ENCODE measurements at places on chromosomes 4 and X. TPM values are rescaled to one million over a fixed set of nuclear protein-coding genes. Genes with fewer than 3 reads are reported as not detected.
A peak's percentile ranks its signal among the peaks of the same experiment; 100 is the strongest.

- no peaks in the 10 kb centered on the region for H3K36me3 ChIP-seq
- H3K27me3 ChIP-seq, result no peaks in the 10 kb centered on the region
- no peak overlapping the region for H3K4me3 ChIP-seq
- no peak for DNase-seq
Measured at GRCh38 chr4:156521631-156522030, 450.0 kb downstream of the PDGFC start.

GRCh38 chr4:35342833-35343232 is 901.5 kb downstream of the ARAP2 start:
- DNase-seq, result no peak
- H3K36me3 ChIP-seq, result no peaks in the 10 kb centered on the region
- no peak overlapping the region for H3K4me3 ChIP-seq
- H3K27me3 ChIP-seq, result no peaks in the 10 kb centered on the region
- no peaks in the 10 kb centered on the region for H3K4me1 ChIP-seq

GRCh38 chrX:103780336-103781061 is 3.9 kb downstream of the PLP1 start:
- DNase-seq, result no peak
- H3K27ac ChIP-seq, result no peak overlapping the region
- no peaks in the 10 kb centered on the region for H3K4me1 ChIP-seq
- H3K36me3 ChIP-seq, result no peaks in the 10 kb centered on the region
- H3K4me3 ChIP-seq, result no peak overlapping the region
- H3K27me3 ChIP-seq, result no peaks in the 10 kb centered on the region

DNA sequence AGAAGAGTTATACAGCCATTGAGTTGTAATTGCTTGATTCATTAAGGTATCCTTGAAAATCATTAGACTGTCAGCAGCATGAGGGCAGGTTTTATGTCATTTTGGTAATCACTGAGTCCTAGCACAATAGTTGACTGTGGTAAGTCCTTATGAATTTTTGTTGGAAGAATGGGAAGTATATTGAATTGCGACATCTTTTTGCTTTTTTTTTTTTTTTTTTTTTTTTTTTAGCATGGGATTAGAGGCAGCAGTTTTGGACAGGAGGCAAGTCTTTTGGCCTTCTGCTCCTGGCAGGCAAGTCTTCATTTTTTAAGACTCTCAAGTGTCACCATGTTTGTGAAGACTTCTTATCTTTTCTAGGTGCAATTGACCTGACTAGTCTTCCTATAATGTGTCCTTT is 29.7 kb downstream of the PRRG1 start:
- no peaks in the 10 kb centered on the region for H3K4me1 ChIP-seq
- H3K27me3 ChIP-seq, result no peaks in the 10 kb centered on the region
- no peaks in the 10 kb centered on the region for H3K36me3 ChIP-seq
- DNase-seq, result no peak

DNA sequence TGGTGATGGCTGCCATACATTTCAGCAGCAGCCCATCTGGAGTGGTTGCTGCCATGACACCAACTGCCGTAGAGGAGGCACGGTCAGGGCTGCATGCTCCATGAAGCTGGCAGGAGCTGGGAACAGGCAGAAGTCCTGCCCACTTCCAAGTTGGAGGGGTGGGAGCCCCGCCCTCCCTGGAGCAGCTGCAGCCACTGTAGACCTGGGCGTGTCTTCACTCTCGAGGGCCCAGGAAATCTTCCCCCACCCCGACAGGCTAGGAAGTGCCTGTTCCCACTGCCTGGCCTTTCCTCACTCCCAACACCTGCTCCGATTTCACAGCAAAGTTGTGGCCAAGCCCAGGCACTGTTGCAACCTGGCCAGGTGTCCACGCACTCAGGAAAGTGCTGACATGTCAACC is 42.3 kb downstream of the NALF2 start:
- H3K4me3 ChIP-seq, result no peak overlapping the region
- H3K4me1 ChIP-seq, result no peaks in the 10 kb centered on the region
- no peaks in the 10 kb centered on the region for H3K27me3 ChIP-seq
- H3K27ac ChIP-seq, result no peak overlapping the region
- no peak for DNase-seq
- no peaks in the 10 kb centered on the region for H3K36me3 ChIP-seq

DNA sequence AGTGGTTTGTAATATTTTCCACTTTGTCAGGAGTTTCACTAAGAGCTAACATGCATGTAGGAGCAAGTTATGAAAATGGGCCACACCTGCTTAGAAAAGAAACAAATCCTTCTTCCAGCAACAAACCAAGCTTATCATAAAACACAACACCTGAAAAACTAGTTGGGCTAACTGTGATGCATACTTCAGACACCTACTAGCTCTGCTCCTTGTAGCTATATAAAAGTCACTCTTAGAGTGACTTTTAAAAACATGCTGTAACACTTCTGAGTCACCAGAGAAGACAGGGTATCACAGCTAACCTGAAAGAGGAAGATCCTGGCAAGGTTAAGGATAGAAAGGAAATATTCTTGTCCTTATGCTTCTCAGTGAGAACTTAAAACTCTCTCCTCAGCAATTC is 3.6 kb upstream of the SLAIN2 start:
- no peak overlapping the region for H3K4me3 ChIP-seq
- no peak overlapping the region for H3K27ac ChIP-seq
- no peak for DNase-seq
- no peaks in the 10 kb centered on the region for H3K27me3 ChIP-seq
- H3K36me3 ChIP-seq, result no peaks in the 10 kb centered on the region

DNA sequence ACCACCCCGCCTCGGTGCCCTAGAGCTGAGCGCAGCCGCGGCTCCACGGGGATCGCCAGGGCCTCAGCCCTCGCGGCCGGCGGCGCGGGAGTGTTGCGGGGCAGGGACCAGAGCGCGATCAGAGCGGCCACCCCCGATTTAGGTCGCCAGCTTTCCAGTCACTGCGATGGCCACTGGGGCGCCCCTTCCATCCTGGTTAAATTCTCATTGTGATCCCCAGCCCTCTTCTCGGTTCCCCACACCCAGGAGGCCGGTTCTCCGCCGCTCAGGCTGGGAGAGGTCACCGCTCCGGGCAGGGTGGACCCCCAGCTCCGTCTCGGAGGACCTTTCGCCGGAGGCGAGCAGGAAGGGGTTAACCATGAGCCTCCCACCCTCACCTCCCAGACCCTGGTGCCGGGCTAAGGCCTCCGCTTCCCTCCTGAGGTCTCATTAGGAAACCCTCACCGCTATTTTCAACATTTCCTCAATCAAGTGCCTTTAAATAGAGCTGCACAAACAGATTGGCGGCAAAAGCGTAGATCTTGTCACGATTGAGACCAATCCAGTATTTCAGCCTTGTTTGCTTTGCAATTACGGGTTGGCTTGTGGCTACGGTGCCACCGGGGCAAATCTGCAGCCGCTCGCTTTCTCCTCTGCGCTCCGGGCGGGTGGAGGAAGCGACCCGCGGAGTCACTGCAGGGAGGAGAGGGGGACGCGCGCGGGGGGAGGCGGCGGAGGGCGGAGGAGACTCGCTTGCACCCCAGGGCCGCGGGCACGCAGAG is 8.3 kb upstream of the HAND2 start:
- H3K36me3 ChIP-seq, result no peaks in the 10 kb centered on the region
- peak overlapping the region; percentile 29 for H3K4me3 ChIP-seq
- DNase-seq, result no peak
- peaks cover 14% of the 10 kb centered on the region for H3K4me1 ChIP-seq
- H3K27me3 ChIP-seq, result peaks cover 60% of the 10 kb centered on the region

GRCh38 chr4:174423257-174423944 is 98.9 kb downstream of the HPGD start:
- H3K27me3 ChIP-seq, result no peaks in the 10 kb centered on the region
- H3K36me3 ChIP-seq, result no peaks in the 10 kb centered on the region
- H3K4me1 ChIP-seq, result no peaks in the 10 kb centered on the region
- H3K4me3 ChIP-seq, result no peak overlapping the region

DNA sequence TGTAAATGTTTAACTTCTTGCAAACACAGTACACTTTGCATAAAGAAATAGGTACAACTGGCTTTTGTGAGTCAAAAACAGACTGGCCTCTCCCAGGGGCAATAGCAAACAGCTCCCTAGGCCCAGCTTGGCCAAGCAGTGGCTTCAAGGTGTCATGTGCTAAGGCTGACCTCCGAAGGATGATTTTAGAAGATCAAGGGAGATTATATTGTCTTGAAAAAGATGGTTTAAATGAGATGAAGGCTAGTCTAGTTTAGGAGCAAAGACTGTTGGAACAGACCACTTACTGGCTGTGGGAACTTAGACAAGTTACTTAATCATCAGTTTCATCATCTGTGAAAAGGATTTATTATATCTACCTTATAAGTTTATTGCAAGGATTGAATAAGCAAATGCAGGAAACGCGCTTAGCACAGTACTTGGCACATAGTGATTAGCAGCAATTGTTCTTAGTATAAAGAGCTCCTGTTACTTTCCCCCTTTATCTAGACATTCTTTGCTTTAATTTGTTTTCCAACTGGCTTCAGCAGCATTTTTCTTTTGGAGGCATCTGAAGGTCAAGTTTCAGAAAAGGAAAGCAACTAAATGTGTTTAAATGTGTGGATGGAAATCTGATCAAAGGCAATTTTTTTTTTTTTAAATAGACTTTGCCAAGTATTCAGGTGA is 17.2 kb downstream of the ANXA3 start:
- H3K27me3 ChIP-seq, result no peaks in the 10 kb centered on the region
- no peak overlapping the region for H3K4me3 ChIP-seq
- no peaks in the 10 kb centered on the region for H3K36me3 ChIP-seq
- no peak for DNase-seq

DNA sequence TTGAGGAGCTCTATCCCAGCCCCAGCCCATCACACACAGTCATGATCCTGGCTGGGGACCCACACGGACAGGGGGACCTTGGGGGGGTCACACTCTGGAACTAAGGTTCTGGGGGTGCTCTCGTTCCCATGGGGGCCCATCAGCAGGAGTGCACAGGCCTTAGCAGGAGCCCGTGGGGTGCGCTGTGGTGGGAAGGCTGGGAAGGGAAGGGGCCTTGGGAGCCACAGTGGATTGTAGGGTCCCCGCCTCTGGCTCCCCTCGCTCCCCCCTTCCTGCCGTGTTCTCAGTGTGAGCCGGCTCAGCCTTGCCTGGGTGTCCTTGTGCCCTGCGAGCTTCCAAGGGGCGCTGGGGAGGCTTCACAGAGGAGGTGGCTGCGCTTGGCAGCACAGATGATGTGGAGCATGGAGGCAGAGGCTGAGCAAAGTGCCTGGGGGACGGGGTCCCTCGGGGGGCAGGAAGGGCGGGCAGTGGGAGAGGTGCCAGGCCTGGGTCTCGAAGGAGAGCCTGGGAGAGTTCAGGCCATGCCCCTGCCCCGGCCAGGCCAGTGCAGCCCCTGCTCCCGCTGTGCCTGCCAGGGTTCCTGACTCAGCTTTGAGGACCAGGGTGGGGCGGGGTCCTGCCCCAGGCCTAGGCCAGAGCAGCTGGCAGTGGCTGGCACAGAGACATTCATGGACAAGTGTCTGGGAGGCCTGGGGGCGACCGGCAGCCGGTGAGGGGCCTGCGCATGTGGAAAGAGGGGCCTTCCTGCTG is 5.5 kb upstream of the HGFAC start:
- no peaks in the 10 kb centered on the region for H3K36me3 ChIP-seq
- no peak for DNase-seq
- H3K27me3 ChIP-seq, result no peaks in the 10 kb centered on the region
- H3K27ac ChIP-seq, result no peak overlapping the region

DNA sequence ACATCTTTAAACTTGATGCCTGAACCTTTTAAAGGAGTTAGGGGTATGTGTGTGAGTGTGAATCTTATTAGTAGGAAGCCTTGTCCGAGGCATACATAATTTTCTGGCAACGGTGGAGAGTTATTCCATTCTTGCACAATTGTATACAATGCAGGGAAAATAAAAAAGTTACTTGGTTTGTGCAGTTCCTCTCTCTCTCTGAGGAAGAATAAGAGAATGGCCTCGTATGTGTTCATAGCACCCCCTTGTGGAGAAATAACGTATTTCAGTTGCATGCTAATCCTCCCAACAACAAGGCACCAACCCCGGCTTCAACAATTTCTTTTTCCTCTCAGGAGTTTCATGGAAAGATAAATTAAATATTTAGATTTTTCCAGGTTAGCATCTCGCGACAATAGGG is 33.7 kb upstream of the FGF13 start:
- H3K4me3 ChIP-seq, result no peak overlapping the region
- no peaks in the 10 kb centered on the region for H3K4me1 ChIP-seq
- H3K27me3 ChIP-seq, result no peaks in the 10 kb centered on the region
- DNase-seq, result no peak
- H3K36me3 ChIP-seq, result no peaks in the 10 kb centered on the region

DNA sequence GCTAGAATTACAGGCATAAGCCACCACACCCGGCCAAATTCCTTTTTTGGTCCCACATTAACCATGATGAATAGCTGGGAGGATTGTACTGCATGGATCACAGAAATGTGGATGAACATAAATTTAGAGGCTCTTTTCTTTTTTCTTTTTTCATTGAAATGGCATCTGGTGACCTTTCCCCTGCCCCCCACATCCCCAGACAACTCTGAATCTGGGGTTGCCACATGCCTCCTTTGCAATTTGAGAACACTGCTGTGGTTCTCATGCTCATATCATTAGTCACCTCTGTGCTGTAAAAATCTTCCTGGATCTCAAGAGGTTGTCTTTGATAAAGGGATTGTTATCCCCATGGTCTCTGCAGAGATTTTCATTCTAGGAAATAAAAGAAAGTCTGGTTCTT is 22.8 kb upstream of the FMR1NB start:
- H3K36me3 ChIP-seq, result no peaks in the 10 kb centered on the region
- no peak overlapping the region for H3K27ac ChIP-seq
- no peaks in the 10 kb centered on the region for H3K4me1 ChIP-seq
- H3K4me3 ChIP-seq, result no peak overlapping the region
- no peaks in the 10 kb centered on the region for H3K27me3 ChIP-seq
- DNase-seq, result no peak

DNA sequence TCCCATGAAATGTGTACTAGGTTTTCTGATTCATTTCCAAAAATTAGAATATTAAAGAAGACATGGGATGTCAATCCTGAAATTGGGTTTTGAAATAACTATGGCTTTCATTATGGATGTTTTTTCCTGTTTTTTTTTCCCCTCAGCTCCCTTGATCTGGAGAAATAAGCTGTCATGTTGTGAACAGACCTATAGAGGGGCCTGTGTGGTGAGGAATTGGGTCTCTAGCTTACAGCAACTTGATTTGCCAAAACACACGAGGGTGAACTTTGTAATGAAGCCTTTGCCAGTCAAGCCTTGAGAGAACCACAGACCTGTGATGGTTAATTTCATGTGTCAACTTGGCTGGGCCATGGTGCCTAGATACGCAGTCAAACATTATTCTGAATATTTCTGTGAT is 2413.6 kb downstream of the PCDH7 start:
- H3K4me1 ChIP-seq, result no peaks in the 10 kb centered on the region
- no peak for DNase-seq
- H3K27me3 ChIP-seq, result no peaks in the 10 kb centered on the region
- H3K27ac ChIP-seq, result no peak overlapping the region
- H3K36me3 ChIP-seq, result no peaks in the 10 kb centered on the region

DNA sequence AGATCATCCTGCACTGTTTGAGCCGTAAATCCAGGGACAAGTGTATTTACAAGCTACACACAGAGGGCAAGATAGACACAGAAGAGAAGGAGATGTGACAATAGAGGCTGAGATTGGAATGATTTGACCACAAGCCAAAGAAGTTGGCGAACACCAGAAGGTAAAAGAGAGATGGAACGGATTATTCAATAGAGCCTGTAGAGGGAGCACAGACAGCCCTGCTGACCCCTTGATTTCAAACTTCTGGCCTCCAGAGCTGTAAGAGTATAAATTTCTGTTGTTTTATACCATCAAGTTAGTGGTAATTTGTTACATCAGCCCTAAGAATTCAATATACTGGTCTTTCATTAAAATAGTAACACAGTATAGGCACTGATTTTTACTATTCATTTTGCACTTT is 447.8 kb downstream of the FAT4 start:
- no peak for DNase-seq
- no peak overlapping the region for H3K4me3 ChIP-seq
- no peaks in the 10 kb centered on the region for H3K4me1 ChIP-seq
- no peak overlapping the region for H3K27ac ChIP-seq

Gene ADGRG2
- not detected for total RNA-seq

Gene CCNA2
- 73.5 TPM for total RNA-seq

Gene RHOXF1
- total RNA-seq, result not detected

Gene GAGE2A
- total RNA-seq, result not detected

Gene CLGN
- not detected for total RNA-seq
